Stimulated activated CD4-positive, alpha-beta T cell treated with anti-CD3 and anti-CD28 coated beads, Interleukin-4, amount 100 ng/mL, for 4 hours (primary cell): ENCODE measurements at places on chromosomes 16 and 17.

DNA sequence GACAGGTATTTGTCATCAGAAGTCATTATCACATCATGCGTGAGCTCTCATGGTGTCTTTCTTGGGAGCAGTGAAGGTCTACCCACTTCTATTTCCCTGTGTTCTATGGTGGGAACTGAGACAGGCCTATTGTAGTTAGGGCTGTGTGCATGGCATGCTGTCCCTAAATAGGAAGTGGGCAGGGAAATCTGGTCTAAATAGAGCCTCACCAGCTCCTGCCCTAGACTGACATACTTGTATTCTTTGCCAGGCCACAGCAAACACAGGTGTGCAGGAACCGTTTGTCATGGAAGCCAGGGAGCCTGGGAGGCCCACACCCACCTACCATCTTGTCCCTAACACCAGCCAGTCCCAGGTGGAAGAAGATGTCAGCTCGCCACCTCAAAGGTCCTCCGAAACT lies 10.1 kb downstream of the SLC7A6 start:
- no peak for DNase-seq

DNA sequence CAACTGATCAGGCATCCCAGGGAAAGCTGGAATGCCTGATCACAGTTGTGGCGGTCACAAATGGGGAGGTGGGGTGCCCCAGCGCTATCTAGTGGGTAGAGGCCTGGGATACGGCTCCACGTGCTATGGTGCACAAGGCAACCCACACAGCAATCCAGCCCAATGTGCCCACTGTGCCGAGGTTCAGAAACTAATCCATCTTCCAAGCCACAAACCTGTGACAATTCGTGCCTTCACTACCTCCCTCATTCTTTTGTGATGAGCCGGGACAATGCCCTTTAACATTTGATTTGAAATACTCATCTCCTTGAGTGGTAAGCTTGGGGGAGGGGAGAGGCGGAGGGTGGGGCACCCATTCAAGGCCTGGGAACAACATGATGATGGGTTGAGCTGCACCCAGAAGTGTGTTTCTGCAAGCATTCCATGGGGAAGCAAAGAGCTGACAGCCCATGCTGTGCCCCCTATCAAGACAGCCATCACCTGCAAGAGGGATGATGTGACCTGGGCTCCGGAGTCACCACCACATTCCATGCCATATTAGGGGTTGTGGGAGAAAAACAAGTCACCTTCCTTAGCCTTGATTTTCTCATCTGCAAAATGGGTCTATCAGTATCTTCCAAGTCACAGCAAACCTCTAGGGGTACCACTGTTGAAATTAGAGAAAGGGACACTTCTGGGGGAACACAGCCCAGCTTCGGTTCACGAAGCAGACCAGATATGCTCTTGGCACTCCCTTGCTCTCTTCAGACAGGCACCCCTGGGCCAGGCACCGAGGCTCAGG lies 3.7 kb downstream of the ELOB start:
- DNase-seq: no peak

GRCh38 chr17:11506635-11507034 lies 91.6 kb upstream of the DNAH9 start:
- no peak for DNase-seq

- DNase-seq: no peak
Observed at GRCh38 chr16:48536614-48537200, 73.3 kb downstream of the N4BP1 start.

- no peak for DNase-seq
Observed at GRCh38 chr17:34623856-34624766, 44.7 kb downstream of the TMEM132E start.
